Stimulated activated naive CD8-positive, alpha-beta T cell treated with anti-CD3 and anti-CD28 coated beads, Interleukin-15, Interleukin-2, amounts not matched to agents 100 U/mL and 50 U/mL, for 24 hours (primary cell): ENCODE measurements at places on chromosomes 4 and X.
A peak's percentile ranks its signal among the peaks of the same experiment; 100 is the strongest.

DNA sequence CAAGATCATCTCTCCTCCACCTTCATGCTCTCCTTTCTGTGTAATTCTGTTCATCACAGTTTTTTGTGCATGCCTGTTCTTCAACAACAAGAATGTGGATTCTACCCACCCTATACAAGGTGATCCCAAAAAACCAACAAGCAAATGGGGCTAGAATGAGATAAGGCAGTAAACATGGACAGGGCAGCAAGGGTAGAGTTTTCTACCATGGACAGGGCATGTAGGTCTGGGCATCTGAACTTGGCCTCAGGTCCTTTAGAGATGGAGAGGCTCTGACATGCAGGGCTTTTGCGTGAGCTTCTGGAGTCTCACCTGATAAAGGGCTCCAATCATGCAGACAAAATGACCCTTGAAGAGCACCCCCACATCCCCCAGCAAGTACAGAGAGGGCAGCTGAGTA lies 36.4 kb downstream of the MAP7D2 start:
- DNase-seq, result no peak

DNA sequence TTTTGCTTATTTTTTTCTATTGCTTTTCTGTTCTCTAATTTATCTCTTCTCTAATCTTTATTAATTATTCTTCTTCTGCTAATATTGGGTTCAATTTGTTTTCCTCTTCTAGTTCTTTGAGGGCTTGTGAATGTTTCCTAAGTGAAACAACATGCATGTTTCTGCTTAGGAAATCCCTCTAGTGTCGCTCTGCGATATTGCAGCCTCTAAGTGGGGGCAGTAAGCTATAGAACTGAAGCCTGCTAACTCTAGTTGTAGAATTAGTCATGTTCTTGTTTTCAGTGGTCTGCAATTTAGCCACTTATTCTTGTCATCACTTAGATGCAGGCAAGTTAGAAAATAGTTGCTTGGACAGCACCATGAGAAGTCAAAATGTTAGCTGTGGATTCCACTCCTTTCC lies 222.6 kb downstream of the SPIN4 start:
- DNase-seq, result peak; percentile 4

- DNase-seq, result no peak
These were observed 133.2 kb upstream of the DIAPH2 start for GRCh38 chrX:96551322-96551872.

- DNase-seq, result no peak
These were observed 12.8 kb upstream of the SAP30 start for GRCh38 chr4:173357939-173358338.

GRCh38 chr4:41537292-41537890 lies 566 bp upstream of the LIMCH1 start:
- DNase-seq, result no peak

- DNase-seq, result no peak
These were observed 17.1 kb upstream of the ABLIM2 start for GRCh38 chr4:8175686-8176085.

- DNase-seq, result no peak
These were observed 8.8 kb upstream of the RTL8A start for GRCh38 chrX:135060697-135061096.

DNA sequence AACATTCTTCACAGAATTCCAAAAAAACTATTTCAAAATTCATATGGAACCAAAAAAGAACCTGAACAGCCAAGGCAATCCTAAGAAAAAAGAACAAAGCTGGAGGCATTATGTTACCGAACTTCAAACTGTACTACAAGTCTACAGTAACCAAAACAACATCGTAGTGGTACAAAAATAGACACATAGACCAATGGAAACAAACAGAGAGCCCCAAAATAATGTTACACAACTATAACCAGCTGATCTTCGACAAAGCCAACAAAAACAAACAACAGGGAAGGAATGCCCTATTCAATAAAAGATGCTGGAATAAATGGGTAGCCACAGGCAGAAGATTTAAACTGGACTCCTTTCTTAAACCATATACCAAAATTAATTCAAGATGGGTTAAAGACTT lies 1189.6 kb downstream of the PCDH18 start:
- no peak for DNase-seq

GRCh38 chr4:123623611-123624010 lies 227.0 kb downstream of the SPRY1 start:
- no peak for DNase-seq

GRCh38 chr4:55338486-55338885 lies 7.6 kb upstream of the SRD5A3 start:
- no peak for DNase-seq

GRCh38 chrX:85928606-85929005 lies 118.8 kb downstream of the CHM start:
- no peak for DNase-seq

DNA sequence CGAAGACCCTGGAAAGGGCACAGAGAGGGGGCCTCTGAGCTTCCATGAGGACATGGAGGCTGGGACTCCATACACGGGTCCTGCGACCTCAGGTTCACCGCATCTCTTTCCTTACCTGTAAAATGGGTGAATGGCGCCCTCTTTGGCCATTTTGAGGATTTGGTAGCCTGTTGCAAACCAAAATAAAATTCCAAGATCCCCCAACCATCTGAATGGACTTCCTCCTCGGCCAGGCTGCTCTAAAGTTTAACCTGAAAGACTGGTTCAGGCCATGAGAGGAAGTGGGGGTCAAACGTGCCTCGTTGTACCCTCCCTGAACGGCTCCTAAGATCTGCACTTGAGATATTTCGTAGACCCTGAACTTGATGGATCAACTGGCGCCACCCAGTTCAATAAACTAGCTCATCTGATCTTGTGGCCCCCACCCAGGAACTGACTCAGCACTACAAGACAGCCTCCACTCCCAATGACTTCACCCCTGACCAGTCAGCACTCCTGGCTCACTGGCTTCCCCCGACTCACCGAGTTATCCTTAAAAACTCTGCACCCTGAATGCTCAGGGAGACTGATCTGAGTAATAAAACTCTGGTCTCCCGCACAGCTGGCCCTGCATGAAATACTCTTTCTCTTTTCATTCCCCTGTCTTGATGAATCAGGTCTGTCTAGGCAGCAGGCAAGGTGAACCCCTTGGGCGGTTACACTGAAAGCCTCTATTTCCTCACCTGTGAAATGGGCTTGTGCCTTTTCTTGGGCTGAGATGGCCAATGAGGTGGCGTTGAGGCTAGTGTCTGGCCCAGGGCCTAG lies 32.9 kb upstream of the GPR78 start:
- DNase-seq, result no peak

GRCh38 chrX:1327651-1328304 lies 8.8 kb upstream of the IL3RA start:
- DNase-seq, result no peak

- no peak for DNase-seq
These were observed 2.0 kb downstream of the SPON2 start for GRCh38 chr4:1170156-1170975.

- no peak for DNase-seq
These were observed 280.4 kb downstream of the CFAP47 start for GRCh38 chrX:36199928-36200327.

DNA sequence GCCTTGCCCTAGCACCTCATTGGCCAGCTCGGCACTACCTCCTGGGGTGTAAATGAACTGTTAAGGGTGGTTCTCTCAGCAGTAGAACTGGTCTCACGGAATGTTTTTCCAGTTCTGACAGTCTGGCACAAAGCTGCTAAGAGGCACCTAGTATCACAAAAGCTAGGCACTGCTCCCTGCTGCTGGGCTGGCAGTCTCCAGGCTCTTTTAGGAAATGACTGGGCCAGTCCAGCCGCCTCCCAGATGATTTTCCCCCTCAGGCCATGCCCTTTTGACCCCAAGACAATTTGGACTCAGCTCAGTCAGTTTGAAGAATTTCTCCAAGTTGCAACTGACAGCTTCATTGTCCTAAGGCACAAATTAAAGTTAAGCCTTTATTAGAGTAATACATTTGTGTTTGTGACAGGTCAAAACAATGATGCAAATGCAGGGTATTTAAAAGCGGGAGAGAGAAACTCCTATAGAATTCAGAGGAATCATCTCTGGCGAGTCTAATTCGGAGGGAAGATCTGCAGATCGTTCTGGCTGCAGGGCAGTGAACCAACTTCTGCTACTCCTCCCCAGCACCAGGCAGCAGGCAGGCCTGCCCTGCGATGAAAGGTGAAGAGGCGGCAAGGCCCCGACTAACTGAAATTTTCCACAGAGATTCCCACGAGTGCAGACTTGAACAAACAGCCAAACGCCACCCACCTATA lies 7.9 kb downstream of the FRMD7 start:
- no peak for DNase-seq

GRCh38 chrX:12770440-12770839 lies 20.8 kb upstream of the PRPS2 start:
- DNase-seq, result no peak

DNA sequence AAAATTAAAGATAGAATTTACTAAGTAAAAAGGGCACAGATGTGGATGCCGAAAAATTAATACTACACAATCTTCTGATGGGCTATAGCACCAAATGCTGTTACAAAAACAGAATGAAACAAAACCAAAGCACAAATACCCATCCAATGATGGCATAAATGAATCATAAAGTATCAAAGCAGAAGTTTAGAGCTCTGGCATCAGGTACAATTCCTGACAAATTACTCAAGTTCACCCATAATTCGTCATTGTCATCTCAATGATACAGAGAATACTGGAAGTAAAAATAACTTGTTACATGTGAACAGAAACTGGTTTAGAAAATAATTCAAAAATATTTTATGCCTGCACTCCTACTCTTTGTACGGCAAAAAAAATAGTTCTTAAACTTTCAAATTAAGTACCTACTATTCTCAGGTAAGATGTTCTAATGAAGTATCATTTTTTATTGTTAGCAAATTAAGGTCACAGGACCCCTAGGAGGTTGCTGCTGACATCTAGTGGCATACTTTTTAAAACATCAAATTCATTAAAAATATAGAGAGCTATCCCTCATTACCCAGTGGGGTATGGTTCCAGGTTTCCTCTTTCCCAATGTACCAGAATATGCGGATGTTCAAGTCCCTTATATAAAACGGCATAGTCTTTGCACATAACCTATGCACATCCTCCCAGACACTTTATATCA lies 126.1 kb downstream of the INPP4B start:
- DNase-seq, result no peak

DNA sequence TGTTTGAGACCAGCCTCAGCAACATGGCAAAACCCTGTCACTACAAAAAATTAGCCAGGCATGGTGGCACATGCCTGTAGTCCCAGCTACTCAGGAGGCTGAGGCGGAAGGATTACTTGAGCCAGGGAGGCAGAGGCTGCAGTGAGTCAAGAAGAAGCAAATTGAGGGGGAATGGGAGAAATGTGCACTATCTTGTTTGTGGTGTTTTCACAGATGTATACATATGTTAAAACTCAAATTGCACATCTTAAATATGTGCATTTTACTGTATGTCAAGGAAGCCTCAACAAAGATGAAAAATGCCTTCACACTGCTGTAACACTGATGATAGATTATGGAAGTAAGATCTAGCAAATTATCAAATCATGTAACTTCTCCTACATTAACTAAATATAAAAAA lies 44.3 kb downstream of the THOC2 start:
- DNase-seq, result no peak

DNA sequence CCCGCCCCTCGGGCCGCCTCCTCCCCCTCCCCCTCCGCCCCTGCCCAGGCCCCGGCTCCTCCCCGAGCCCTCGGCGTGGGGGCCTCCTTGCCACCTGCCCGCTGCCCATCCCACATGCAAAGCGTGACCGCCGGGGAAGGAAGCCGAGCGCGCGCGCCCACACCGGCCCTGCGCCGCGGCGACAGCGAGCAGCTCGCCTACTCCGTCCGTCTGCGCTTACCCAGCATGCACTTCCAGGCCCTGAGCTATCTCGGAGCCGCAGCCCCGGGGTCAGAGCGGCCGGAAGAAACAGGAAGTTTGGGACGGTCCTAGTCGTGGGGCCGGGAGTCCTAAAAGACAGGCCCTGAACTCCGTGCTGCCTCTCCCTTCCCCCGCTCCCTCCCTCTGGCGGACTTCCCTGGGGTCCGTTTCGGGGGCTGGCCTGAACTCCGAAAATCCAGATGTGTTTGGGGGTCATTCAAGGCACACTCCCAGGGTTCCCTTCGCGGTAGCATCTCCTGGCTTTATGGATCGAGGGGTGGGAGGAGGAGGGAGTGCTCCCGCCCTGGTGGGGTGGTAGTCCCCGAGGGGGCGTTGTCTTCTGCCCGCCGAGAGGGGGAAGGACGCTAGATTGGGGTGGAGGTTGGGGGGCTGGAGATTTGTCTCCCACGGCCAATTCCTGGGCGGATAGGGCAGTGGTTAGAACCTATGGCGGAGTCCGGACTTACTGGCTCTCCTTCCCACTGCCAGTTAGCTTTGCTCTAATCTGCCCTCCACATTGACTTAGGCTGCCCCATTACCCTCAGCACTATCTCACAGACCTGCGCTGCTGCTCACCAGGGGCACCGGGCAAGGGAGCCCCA lies 25.0 kb upstream of the BCORL1 start:
- DNase-seq, result peak; percentile 63

DNA sequence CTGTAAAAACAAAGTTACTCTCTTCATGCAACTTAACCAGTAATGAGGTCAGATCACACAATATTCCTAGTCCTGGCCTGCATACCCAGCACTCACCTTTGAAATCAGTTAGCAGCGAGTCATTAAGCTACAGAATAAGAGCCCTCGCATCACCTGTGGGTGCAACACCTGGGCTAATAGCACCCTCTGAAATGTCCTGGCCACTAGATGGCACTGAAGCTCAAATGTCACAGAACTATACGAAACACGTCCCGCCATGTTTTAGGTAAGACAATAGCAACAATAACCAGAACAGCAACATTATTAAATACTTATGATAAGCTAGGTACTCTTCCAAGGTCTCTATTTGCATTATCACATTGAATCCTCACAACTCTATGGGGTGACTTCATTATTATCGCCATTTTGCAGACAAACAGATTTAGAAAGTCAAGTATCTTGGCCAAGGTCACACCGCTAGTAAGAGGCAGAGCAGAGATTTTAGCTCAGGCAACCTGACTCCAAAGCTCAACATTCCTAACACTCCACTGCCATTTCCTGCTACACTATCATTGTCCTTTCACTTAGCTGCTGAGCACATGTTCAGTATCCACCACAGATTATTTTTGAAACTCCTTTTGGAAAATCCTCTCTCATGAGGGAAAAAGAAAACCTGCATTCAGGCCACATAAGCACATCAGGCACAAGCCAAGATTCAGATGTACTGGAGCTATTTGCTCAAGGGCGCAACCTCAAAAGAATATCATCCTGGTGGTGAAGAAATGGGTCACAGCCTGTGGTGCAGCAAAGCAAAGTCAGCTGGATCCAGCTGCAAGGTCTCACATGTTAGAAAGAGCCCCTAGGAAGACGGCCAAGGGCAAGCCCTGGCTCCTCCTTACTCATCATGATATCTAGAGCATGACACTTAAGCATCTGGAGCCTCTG lies 59.5 kb upstream of the KDR start:
- DNase-seq, result peak; percentile 21

- peak; percentile 24 for DNase-seq
These were observed 23.5 kb downstream of the INTS6L start for GRCh38 chrX:135543924-135544323.

- no peak for DNase-seq
These were observed 126.2 kb downstream of the KLHL13 start for GRCh38 chrX:117990438-117990837.

- DNase-seq, result no peak
These were observed 6.9 kb downstream of the ZDHHC9 start for GRCh38 chrX:129836827-129837226.
